Stimulated activated CD4-positive, alpha-beta T cell treated with anti-CD3 and anti-CD28 coated beads, Interleukin-1b, Interleukin-23, amount 100 ng/mL, for 1 hour (primary cell): ENCODE measurements at places on chromosomes 7 and 10.

DNA sequence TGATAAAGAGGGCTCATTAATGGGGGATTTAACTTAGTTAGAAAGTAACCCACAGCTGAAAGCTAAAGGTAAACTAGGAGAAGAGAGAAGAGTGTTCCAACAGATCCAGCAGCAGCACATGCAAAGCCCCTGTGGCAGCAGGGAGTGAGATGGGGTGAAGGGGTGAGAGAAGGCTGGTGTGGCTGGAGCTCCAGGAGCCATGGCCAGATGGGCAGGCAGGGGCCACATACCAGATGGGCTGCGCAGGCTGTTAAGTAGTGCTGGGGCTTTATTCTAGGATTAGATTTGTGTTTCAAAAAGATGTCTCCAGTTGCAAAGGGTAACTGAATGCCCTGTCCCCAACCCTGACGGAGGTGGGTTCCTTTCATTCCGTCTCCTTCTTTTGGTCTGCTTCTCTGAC lies 33.2 kb downstream of the HIF1AN start:
- no peak for DNase-seq

- DNase-seq, result no peak
These were observed 12.5 kb upstream of the INTS1 start for GRCh38 chr7:1516586-1517251.

- DNase-seq, result no peak
These were observed 65.4 kb upstream of the STEAP1B start for GRCh38 chr7:22565315-22565811.

GRCh38 chr10:70378122-70378521 lies 4.3 kb downstream of the LRRC20 start:
- DNase-seq, result no peak

DNA sequence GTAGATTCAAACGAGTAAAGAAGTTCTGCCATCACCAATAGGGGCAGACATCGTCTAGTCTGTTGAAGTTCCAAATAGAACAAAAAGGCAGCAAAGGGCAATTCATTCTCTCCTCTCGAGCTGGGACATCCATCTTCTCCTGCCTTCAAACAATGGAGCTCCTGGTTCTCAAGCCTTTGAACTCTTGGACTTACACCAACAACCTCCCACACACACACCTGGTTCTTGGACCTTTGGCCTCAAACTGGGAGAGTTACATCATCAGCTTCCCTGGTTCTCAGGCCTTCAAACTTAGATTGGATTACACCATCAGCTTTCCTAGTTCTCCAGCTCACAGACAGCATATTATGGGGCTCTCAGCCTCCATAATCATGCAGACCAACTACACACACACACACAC lies 9.8 kb upstream of the GIMAP5 start:
- no peak for DNase-seq

GRCh38 chr7:130288829-130289228 lies 4.1 kb upstream of the CPA4 start:
- DNase-seq, result no peak

DNA sequence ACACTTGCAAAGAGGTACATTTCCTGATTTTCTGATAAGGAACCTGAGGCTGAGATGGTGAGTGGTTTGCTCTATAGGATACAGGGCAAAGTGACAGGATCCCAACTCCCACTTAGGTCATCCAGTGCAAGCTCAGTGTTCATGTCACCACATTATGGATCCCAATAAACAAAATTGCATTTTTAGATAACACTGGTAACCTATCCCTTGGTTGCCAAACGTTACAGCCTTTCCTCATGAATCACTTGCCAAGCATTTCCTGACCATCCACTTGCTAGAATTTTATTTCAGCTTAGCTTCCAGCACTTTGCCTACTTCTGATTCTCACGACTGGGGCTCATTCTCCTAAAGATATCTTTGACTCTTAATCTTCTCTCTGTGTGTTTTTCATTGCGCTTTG lies 131.4 kb upstream of the ODAD2 start:
- DNase-seq, result no peak

DNA sequence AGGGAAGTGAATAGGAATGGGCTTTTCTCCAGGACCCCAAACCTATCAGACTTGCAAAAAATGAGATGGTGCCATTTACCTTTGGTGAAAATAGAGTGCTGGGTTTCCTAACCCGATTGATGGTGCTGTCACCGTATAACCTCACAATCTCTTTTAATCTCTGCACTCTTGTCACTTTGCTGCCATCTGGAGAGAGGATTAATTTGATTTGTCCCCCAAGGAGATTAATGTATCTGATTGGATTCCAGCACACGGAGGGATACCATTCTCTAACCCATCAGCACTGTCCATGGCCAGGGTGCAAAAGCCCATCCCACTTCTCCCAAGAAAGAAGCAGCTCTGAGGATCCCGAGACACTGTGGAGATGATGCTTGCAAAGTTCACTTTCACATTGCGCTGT lies 86.3 kb upstream of the NFE2L3 start:
- DNase-seq, result no peak

- no peak for DNase-seq
These were observed 40.1 kb downstream of the ZNF467 start for GRCh38 chr7:149733131-149733923.

GRCh38 chr7:36082216-36082615 lies 70.8 kb upstream of the EEPD1 start:
- no peak for DNase-seq

GRCh38 chr10:20601941-20602461 lies 295.1 kb downstream of the NEBL start:
- DNase-seq, result no peak
